ENCODE measurements at places on chromosomes 5 and 9. TPM values are rescaled to one million over a fixed set of nuclear protein-coding genes. Genes with fewer than 3 reads are reported as not detected.

DNA sequence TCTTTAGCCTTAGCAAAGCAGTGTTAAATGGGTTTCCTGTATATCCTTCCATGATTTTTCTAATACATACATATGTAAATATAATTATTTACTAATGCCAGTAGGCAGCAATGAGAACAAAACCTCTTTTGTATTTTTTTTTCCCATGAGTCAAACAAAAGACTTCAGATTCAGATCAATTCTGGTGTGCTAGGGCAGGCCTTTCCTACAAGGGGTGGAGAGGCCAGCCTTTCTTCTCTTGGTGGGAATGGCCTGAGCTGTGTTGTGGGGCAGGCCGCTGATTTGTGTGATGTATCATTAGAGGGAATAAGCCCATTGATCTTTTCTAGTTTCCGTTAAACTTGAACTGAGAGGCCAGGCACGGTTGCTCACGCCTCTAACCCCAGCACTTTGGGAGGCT, 115.5 kb upstream of the DMRT1 start:
- no peak overlapping the region for H3K4me3 ChIP-seq
- no peak overlapping the region for H3K27ac ChIP-seq
- H3K27me3 ChIP-seq: peaks cover 5% of the 10 kb centered on the region
- no peaks in the 10 kb centered on the region for H3K4me1 ChIP-seq

- no peak overlapping the region for H3K27ac ChIP-seq
- no peaks in the 10 kb centered on the region for H3K36me3 ChIP-seq
- no peak for DNase-seq
- no peaks in the 10 kb centered on the region for H3K27me3 ChIP-seq
These were observed 473.5 kb downstream of the ACTL7B start for GRCh38 chr9:108382310-108382709.

The FGF10 gene
- polyA plus RNA-seq: not detected

DNA sequence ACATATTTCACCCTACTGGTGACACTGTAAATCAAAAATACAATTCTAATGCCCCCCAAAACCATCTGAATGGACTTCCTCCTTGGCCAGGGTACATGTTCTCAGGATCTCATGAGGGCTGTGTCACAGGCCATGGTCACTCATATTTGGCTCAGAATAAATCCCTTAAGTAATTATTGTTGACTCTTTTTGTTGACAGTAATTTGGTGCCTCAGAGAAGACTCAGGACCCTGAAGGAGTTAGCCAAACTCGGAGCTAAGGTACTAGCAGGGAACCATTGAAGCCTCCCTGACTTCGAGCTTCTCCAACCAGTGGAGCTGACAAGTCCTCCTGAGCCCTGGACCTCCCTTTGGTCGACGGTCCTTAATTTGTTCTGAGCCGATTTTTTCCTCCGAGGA, 51.2 kb upstream of the SNAPC3 start:
- no peak for DNase-seq
- no peaks in the 10 kb centered on the region for H3K36me3 ChIP-seq
- no peak overlapping the region for H3K4me3 ChIP-seq
- no peak overlapping the region for H3K27ac ChIP-seq
- H3K27me3 ChIP-seq: peaks cover 20% of the 10 kb centered on the region

The ANKRD31 gene
- 0.08 TPM for polyA plus RNA-seq

- no peaks in the 10 kb centered on the region for H3K36me3 ChIP-seq
- no peaks in the 10 kb centered on the region for H3K4me1 ChIP-seq
- peaks cover 9% of the 10 kb centered on the region for H3K27me3 ChIP-seq
- H3K4me3 ChIP-seq: no peak overlapping the region
- no peak for DNase-seq
- no peak overlapping the region for H3K27ac ChIP-seq
These were observed 47.2 kb downstream of the ARHGEF28 start for GRCh38 chr5:73673161-73673591.
